ENCODE measurements at places on chromosomes 12 and 14.
A peak's percentile ranks its signal among the peaks of the same experiment; 100 is the strongest.

DNA sequence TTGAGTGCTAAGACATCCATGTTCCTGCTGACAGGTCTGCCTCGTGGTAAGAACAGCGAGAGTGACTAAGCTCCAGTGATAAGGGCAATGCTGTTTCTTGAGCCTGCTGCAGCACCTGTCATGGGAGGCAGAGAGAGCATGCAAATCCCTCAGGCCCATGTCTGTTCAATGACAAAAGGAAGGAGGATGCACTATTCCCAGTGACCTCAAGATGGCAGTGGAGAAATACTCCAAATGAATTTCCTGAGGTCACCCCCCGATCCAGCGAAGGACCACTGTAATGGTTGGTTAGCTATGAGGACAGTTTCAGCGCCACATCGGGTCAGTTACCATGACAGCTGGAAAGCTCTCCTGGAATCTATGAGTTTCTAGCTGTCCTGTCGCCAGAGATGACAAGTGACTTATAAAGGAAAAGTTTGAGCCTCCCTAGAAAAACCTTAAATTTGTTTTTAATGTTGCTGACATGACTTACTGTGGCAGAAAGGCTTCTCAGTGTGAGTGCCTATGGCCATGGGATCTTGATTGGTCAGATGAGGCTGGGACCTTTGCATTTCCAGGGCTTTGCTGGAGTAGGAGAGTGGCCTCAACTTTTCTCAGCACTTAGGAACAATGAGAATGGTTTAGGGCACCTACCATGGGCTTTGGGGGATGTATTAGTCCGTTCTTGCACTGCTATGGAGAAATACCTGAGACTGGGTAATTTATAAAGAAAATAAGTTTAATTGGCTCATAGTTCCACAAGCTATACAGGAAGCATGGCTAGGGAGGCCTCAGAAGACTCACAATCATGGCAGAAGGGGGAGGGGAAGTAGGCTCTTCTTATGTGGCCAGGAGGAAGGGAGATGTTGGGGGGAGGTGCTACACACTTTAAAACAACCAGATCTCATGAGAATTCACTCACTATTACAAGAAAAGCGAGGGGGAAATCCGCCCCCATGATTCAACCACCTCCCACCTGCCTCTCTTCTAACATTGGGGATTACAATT, 88.0 kb upstream of the TMEM260 start:
- DNase-seq: no peak

DNA sequence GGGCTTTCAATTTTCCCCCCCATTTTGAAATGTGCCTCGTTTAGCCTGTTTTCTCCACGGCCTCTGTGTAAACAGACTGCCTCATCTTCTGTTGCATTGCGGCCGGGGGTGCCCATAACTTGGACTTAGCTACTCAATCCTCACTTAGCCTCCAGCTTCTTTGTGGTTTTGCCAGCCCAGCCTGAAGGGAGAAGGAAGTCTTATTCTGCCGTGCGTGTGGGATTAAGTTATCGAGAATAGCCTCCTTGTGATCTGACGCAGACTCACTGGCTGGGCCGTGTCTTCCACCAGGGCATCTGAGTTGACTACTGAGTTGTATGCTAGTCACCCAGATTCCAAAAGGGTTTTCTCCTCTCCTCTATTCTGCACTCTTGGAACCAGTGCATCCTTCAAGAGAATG, 8.1 kb downstream of the PRKAB1 start:
- DNase-seq: no peak

- DNase-seq: no peak
Observed at GRCh38 chr14:30005114-30005808, 77.6 kb upstream of the PRKD1 start.

GRCh38 chr12:23217667-23218066, 592.7 kb downstream of the ETNK1 start:
- no peak for DNase-seq

DNA sequence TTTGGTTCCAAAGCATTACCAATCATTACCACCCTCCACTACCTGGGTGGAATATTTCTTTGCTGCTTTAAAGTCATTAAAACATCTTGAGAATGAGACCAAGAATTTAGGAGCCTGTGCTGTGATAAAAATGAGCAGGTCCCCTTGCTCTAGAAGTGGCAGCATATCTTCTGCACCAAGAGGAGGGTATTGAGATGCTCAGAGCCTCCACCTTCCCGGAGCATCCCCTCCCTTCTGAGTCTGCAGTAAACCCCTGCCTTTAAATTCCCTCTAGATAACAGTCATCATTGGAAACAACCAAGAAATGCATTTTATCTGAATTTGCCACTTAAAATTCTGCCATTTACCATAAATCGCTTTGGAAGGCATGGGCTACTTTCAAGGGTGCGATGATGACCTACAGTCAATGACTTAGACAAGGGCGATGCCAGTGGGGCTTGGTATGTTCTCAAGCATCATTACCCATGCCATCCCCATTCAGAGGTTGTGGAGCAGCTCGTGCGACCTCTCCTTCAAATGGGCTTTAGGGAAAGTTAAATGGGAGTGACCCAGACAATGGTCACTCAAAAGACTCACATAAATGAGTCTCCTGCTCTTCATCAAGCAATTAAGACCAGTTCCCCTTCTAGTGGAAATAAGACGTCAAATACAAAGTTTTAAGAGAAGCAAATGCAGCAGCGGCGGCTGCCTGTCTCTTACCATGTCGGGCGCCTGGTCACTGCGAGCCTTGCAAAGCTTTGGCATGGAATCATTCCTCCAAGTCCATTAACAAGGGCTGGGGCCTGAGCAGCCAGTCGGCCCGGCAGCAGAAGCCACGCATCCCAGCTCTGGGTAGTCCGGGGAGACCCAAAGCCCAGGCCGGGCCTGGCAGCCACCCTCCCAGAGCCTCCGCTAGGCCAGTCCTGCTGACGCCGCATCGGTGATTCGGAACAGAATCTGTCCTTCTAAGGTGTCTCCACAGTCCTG, 334.5 kb downstream of the TMEM121 start:
- DNase-seq: no peak

DNA sequence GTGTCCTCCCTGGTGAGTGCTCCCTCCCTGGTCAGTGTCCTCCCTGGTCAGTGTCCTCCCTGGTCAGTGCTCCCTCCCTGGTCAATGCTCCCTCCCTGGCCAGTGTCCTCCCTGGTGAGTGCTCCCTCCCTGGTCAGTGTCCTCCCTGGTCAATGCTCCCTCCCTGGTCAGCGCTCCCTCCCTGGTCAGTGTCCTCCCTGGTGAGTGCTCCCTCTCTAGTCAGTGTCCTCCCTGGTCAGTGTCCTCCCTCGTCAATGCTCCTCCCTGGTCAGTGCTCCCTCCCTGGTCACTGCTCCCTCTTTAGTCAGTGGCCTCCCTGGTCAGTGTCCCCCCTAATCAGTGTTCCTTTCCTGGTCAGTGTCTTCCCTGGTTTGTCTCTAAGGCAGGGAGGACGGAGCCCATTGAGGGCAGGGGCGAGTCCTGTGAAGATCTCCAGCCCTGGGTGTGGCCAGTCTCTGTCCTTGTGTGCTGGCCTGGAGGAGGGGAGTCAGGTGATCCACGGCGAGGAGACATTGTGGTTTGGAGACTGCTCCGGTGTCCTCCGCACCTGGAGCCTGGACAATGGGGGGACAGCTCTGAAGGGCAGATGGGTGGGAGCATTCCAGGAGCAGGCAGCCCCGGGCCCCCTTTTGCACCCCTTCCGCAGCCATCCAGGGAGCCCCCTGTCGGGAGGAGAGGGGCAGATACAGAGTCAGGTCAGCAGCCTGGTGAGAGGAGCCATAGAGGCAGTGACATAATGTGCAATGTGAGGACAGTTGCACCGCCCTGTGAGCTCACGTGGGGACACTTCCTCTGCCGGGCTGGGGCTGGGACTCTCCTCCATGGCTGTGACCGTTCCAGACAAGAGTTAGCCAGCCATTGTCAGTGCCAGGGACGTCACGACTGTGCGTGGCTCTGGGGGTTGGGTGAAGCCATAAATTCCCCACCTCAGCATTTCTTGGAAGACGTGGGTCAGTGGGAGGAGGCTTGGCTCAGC, 93.4 kb downstream of the ADGRD1 start:
- no peak for DNase-seq

GRCh38 chr12:93563807-93564538, 8.5 kb upstream of the SOCS2 start:
- no peak for DNase-seq

DNA sequence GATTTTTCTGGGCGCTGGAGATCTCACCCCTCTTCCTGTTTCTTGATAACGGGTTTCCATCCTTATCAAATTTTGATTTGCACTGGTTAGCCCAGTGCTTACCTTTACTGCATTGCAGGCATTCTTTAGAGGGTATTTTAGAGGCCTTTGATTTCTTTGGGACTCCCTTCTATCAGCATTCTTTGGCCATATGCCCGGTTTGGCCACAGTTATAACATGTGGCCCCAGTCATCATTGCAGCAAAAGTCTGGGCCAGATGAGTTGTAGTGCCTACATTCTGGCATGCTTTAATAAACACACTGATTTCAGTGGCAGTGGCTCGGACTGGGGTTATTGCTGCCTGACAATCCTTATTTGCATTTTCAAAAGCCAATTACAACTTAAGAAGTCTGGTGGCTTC, 82.3 kb downstream of the KCNMB4 start:
- no peak for DNase-seq

- no peak for DNase-seq
Observed at GRCh38 chr14:59905188-59905587, 14.8 kb upstream of the LRRC9 start.

DNA sequence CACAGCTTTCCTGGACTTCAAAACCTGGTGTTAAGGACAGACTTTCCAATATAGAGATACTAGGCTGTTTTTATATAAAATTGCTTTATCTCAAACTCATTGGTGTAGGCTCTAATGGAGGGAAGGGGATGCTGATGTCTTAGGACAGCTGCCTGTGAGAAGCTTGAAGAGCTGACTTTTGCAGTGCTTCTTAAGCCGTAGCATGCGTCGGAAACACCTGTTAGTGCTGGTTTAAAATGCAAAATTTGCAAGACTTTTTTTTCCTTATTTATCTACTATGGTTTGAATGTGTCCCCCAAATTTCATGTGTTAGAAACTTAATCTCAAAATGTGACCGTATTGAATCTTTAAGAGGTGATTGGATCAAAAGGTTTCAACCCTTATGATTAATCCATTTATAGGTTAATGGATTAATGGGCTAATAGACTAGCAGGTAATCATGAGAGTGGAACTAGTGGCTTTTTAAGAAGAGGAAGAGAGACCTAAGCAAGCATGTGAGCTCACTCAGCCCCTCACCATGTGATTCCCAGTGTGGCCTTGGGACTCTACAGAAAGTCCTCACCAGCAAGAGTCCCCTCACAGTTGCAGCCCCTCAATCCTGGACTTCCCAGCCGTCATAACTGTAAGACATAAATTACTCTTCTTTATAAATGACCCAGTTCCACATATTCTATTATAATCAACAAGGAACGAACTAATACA, 60.9 kb upstream of the FUT8 start:
- DNase-seq: no peak

DNA sequence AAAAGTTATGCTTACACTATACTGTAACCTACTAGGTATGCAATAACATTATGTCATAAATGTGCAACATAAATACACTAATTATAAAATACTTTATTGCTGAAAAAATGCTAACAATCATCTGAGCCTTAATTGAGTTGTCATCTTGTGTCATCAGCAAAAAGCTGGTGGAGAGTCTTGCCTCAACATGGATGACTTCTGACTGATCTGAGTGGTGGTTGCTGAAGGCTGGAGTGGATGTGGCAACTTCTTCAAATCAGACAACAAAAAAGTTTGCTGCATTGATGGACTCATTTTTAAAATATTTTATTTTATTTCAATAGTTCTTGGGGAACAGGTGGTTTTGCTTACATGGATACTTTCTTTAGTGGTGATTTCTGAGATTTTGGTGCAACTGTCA, 93.9 kb upstream of the AMN1 start:
- DNase-seq: no peak

DNA sequence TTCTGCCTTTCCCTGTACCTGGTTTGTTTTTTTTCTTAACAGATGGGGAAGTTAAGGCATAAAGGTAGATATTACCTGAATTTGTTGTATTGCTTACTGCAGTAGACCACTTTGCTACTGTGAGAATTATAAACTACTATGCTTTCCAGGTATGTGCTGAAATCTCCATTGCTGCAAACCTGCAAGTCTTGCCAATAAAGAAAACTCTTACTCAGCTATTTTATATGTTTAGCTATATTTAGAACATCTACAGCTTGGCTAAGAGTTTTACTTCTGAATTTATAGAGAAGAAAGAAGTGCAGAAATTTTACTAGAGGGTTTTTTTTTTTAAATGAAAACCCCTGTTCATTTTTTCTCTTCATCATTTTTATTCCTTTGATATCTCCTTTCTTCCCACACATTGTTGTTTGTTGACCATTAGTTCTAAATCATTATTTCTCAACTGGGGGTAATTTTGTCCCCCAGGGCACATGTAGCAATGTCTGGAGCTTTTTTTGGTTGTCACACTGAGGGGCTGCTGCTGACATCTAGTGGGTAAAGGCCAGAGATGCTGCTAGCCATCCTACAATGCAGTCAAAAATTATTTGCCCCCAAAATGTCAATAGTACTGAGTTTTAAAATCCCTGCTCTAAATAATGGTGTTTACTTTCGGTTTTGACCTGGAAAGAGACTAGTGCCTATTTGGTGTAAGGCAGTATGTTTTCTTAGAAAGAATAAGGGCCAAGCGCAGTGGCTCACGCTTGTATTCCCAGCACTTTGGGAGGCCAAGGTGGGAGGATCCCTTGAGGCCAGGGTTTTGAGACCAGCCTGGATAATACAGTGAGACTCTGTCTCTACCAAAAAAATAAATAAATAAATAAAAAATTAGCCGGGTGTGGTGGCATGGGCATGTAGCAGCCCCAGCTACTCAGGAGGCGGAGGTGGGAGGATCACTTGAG, 48.6 kb downstream of the PCNX1 start:
- peak; percentile 56 for DNase-seq

DNA sequence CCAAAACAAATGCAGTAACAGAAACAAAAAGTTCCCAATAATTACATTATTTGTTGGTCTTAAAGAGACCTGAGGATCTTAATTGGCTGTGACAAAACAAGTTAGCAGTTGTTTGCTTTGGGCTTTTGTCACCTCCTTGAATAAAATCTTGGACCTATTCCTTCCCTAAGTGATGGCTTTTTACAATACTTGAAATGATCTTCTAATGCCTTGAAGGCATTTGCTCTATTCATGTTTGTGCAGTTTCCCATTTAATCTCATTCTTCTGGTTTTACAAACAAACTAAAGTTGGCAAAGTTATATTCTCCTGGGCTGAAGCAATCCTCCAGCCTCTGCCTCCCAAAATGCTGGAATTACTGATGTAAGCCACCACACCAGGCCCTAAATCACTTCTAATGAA, 98.8 kb downstream of the OSBPL8 start:
- no peak for DNase-seq

DNA sequence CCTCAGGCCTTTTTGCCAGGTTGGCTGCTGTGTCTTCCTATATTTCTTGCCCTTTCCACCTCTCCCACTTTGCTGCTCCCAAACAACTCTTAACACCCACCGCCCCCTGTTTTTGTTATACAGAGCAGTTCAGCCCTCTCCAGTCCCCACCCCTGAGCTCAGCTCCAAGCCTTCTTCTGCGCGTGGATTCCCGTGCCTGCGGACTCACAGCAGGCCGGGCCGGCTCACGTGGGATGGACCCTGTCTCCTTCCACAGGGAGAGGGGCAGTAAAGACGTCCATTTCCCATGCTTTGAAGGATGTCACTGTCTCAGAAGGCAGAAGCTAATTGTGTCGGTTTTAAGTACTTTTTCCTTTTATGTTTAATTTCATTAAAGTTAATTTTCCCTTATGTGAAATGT, 139.4 kb downstream of the CACNA1C start:
- DNase-seq: no peak

GRCh38 chr12:50222275-50222783, 55.2 kb upstream of the CERS5 start:
- DNase-seq: peak; percentile 17

- DNase-seq: no peak
Observed at GRCh38 chr12:63862187-63862968, 17.9 kb downstream of the SRGAP1 start.

- DNase-seq: no peak
Observed at GRCh38 chr14:73008501-73008900, 18.4 kb downstream of the ZFYVE1 start.
